ENCODE measurements at places on chromosomes 12 and 14. TPM values are rescaled to one million over a fixed set of nuclear protein-coding genes. Genes with fewer than 3 reads are reported as not detected.

The PIP4K2C gene
- total RNA-seq = 26.2 TPM

The TC2N gene
- 0.39 TPM for total RNA-seq

The ACVR1B gene
- total RNA-seq = 8.2 TPM

The FOXA1 gene
- not detected for total RNA-seq

The COCH gene
- 0.13 TPM for total RNA-seq

The LRCOL1 gene
- total RNA-seq = not detected

The CFAP73 gene
- not detected for total RNA-seq

The EFS gene
- total RNA-seq = 18.4 TPM

The ADCY6 gene
- 24.0 TPM for total RNA-seq

The OAS2 gene
- 8.4 TPM for total RNA-seq

The TEX22 gene
- total RNA-seq = 0.43 TPM

The TSPAN19 gene
- total RNA-seq = not detected

The TOMM20L gene
- total RNA-seq = not detected

The ADAM21 gene
- total RNA-seq = 0.32 TPM

The GPR137C gene
- 0.97 TPM for total RNA-seq

The GPR84 gene
- total RNA-seq = under 0.01 TPM

The CDCA3 gene
- 18.7 TPM for total RNA-seq

The FLVCR2 gene
- 2.9 TPM for total RNA-seq

The STON2 gene
- 51.6 TPM for total RNA-seq

The IGFBP6 gene
- total RNA-seq = 329 TPM

The RAD51B gene
- total RNA-seq = 20.4 TPM

The ANO6 gene
- total RNA-seq = 57.5 TPM

The TSPAN8 gene
- total RNA-seq = 0.65 TPM

All from articular chondrocyte of knee joint (primary cell).